H1 (cell line): ENCODE measurements at places on chromosomes 16 and 17. TPM values are rescaled to one million over a fixed set of nuclear protein-coding genes. Genes with fewer than 3 reads are reported as not detected.

DNA sequence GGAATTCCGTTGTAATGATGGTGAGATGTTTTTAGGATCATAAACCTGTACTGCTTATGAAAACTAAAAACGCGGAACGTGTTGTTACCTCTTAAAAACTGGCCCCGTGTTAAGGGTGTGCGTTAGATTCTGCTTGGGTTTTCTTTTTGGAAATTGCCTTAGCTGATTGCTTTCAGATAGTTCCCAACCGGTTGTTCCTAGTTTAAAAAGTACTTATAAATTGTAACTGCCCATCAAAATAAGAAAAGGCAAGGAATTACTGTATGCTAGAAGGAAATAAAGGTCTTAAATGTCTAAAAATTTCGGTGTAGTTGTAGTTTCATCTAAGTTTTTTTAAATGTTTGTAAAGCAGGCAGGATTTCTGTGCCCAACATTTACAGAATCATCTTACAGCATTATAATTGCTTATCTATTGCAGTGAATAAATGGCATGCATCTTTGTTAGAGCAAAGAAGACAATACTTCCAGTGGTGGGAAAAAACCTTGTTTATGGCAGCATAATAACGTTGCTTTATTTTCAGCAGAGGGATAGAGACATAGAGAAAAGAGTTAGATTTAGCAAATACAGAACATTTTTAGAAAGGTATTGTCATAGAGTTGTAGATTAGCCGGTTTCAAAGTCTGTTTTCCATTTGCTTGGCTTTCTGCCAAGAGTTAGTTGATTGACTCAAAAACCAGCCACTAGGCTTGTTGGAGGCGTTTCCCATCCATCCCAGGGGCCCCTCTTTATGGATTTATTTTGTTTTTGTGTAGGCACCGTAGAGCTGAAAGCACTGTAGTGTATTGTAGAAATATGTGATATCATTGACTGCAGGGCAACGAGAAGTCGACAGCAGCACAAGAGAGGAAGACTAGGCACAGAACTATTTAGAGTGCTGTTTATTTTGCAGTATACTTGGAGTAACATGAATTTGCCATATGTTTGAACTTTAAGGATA lies 1.7 kb downstream of the PPM1D start:
- no peak overlapping the region for H3K27ac ChIP-seq
- H3K4me3 ChIP-seq = peak overlapping the region; percentile 95
- DNase-seq = peak; percentile 63

ADGRG3 gene
- total RNA-seq = 0.15 and 0.28 TPM in 2 replicates

DNA sequence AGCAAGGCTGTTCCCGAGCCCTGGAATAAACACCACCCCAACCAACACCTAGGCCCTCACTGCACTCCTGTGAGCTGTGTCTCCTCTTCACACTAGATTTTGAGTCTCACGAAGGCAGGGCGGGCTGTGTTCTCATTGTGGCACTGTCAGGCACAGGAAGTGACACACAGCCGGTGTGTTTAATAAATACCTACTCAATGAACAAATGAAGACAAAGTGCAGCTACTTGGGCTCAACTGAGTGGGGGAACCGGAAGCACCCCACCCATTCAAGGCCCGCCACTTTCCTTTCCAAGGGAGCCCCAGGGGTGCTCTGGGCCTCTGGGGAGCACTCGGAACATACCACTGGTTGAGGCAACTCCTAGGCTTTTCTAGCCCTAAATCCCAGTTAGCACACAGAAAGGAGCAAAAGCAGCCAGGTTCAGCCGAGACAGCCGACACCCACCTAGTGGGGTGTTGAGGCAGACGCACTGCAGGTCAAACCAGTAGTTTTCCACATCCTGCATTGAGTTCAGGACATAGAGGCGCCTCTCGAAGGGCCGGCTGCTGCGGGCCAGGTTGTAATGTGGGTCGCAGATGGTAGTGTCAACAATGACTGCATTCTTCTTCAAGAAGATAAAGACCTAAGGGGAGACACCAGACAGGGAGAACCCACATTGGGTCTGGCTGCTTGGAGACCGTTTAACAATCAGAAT lies 57.7 kb downstream of the GTF3C1 start:
- DNase-seq = no peak
- peaks cover 44% of the 10 kb centered on the region for H3K36me3 ChIP-seq
- no peak overlapping the region for H3K27ac ChIP-seq
- H3K27me3 ChIP-seq = no peaks in the 10 kb centered on the region
- H3K4me1 ChIP-seq = no peaks in the 10 kb centered on the region
- no peak overlapping the region for H3K4me3 ChIP-seq

RDM1 gene
- 4.8 and 7.3 TPM in 2 replicates for total RNA-seq
